Activated T-helper 1 cell treated with Interleukin-2 at 50 U/mL for 16 hours (primary cell): ENCODE measurements at places on chromosomes 1 and 21.

DNA sequence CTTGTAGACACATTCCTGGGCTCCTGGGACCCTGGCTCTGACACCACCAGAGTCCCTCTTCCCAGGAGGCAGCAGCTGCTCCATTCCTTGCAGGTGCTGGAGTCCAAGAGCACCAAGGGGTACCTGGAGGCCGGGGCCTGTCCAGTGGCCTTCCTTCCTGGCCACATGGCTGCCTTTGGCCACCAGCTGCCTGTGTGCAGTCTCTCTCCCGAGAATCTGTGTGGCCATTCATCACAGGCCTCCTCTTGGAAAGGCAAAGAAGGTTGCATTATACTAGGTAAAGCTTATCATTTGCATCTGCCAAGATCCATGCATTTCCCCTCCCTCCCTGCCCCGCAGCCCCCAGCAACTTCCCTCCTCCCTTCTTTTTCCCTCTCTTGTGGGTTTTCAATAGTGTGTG is 48.9 kb upstream of the OLIG2 start:
- DNase-seq: no peak

DNA sequence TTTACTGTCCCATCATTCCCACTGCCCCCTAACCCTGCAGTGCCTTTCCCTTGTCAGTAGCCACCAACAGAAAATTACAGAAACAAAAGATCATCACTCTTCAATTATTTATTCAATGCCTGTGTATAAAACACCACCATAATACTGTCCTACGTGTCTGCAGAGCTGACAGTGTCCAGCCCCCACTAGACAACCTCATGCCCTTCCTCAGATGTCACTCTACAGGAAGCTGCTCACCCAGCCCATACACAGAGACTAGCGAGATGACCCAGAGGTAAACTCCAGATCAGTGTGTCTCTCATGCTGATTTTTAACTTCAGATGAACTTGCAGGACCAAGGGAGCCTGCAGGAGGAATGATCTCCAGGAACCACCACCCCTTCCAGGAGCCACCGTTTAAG is 51.3 kb upstream of the GJA5 start:
- no peak for DNase-seq

GRCh38 chr1:94702442-94702815 is 117.7 kb upstream of the SLC44A3 start:
- no peak for DNase-seq

DNA sequence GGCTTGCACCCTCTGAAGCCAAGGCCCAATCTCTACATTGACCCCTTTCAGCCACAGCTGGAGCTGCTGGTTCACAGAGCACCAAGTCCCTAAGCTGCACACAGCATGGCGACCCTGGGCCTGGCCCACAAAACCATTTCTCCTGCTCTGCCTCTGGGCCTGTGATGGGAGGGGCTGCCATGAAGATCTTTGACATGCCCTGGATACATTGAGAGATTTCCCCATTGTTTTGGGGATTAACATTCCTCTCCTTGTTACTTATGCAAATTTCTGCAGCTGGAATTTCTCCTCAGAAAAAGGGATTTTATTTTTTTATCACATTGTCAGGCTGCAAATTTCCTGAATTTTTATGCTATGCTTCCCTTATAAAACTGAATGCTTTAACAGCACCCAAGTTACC is 235.8 kb downstream of the COL11A1 start:
- no peak for DNase-seq

- DNase-seq: no peak
Measured at GRCh38 chr21:45640001-45640887, 3.3 kb upstream of the PCBP3 start.

- no peak for DNase-seq
Measured at GRCh38 chr21:22575165-22575584, 1577.0 kb downstream of the NCAM2 start.

- DNase-seq: no peak
Measured at GRCh38 chr1:36947384-36947783, 86.9 kb downstream of the GRIK3 start.

- DNase-seq: no peak
Measured at GRCh38 chr1:224669403-224669802, 53.3 kb downstream of the CNIH3 start.

DNA sequence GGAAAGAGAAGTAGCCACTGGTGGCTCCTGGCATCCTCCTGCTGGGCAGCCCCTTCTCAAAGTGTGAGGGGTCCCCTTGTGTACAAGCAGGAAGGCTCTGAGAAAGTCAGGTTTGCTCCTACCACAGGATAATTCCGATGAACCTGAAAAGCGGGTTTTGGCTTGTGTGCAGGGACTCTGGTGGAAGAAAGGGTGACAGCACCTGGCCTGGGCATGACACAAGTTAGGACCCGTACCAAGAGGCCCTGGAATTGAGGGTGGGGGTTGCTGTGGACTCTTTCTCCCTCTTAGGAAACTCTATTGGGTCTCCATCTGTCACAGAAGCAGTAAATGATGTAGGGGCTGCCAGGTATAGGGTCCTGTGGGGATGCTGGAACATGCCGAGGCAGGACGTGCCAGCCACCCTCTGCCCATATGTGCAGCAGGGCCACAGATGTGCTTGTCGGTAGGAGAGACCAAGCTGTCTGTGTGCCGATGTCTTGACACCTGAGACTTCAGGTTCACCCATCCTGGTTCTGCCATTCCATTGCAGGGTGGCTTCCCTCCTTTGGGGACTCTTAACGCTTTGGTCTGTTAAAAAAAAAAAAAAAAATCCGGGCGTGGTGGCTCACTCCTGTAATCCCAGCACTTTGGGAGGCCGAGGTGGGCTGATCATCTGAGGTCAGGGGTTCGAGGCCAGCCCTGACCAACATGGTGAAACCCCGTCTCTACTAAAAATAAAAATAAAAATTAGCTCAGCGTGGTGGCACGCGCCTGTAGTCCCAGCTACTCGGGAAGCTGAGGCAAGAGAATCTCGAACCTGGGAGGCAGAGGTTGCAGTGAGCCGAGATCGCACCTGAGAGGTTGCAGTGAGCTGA is 9.8 kb downstream of the C1orf35 start:
- DNase-seq: no peak

GRCh38 chr1:247172996-247173395 is 1.2 kb upstream of the ZNF124 start:
- DNase-seq: no peak

DNA sequence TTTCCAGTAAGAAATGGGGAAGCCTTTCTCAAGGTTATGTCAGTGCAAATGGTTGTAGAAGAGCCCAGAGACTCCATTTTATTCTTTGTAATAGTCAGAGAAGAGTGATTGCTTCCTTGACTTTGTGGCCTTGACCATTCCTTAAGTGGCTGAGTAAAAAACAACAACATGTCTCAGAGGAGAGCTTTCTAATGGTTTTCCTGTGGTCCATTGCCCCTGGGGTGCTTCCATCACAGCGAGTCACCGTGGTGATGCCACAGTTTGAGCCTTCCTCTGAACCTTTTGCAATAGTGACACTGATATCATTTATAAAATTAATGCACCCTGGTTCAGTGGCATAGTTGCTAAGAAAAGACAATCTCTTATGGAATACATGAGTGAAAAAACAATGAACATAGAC is 38.6 kb downstream of the PAPPA2 start:
- DNase-seq: no peak

GRCh38 chr1:25899792-25900191 is 6.4 kb downstream of the STMN1 start:
- no peak for DNase-seq

GRCh38 chr21:42840411-42841155 is 38.8 kb downstream of the WDR4 start:
- no peak for DNase-seq

DNA sequence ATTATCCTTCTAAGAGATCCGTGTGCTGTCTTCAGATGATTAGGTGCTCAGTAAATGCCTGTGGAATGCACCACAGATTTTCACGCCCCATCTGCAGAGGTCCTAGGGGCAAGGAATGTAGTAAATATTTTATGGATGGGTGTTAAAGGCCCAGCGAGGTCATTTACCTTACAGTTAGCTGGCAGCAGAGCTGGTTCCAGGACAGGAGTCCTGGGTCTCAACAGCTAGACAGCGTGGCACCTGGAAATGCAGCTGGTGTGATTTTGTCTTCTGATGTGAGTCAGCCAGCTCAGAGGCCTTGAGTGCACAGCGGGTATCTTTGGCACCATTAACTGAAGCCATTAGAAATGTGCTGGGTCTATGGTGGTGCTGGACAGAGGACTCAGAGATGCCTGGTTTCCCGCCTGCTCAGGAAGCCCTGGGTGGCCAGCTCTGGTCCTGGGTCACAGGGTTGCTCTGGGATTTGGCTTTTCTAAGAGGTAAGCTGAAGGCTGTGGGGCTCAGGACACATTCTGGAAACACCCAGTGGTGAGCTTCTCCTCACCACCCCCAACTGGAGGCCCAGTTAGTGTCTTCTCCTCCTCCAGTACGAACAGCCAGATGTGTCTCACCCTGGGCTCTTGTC is 65.5 kb downstream of the DDX20 start:
- no peak for DNase-seq

DNA sequence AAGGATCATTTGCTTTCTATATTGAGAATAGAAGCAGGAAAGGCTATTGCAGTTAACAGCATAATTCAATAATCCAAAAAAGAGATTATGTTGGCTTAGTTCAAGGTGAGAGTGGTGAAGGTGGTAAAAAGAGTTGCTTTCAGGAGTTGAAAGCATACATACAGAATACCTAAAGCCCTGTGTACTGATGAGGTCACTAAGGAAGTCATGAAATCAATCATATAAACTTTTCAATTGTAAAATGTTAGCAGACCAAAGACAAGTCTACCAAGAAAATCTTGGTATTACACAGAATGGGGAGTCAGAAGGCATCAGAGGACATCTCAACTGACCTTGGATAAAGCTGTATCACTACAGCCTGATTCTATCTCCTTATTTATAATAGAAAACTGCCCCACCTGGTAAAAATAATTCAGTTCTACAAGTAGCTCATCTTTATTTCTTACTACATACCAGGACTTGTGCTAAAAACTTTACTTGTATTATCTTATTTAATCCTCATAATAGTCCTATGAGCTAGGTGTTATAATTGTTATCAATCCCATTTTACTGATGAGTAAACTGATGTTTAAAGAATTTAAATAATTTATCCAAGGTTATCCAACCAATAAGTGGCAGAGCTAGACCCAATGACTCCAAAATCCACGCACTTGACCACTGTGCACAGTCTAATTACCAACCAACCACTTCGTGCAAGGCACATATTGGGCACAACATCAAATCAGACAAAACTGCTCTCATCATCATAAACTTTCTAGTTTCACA is 40.9 kb downstream of the TUT4 start:
- DNase-seq: no peak

GRCh38 chr1:243903895-243904294 is 53.9 kb upstream of the AKT3 start:
- no peak for DNase-seq

GRCh38 chr1:42442662-42443061 is 13.2 kb downstream of the ZMYND12 start:
- no peak for DNase-seq

- DNase-seq: no peak
Measured at GRCh38 chr1:228812961-228813360, 77.7 kb downstream of the RHOU start.

- no peak for DNase-seq
Measured at GRCh38 chr21:16509476-16509875, 779.7 kb downstream of the USP25 start.

DNA sequence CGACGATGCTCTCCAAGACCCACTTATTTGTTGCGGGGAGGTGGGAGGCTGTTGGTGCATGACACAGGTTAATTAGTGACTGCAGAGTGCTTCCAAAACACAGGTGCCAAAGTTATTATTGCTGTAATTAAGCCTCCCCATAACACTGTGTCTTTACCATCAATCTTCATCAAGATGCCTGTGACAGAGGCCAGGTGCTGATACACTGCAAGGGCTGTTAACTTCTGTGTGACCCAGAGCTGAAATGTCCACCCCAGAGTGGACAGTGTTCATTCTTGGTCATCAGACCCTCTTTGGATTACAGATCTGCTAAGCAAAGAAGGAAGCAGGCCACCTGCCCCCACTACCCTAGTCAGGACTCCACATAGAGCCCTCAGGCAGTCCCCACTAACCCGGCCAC is 55.5 kb downstream of the CAPN8 start:
- no peak for DNase-seq

DNA sequence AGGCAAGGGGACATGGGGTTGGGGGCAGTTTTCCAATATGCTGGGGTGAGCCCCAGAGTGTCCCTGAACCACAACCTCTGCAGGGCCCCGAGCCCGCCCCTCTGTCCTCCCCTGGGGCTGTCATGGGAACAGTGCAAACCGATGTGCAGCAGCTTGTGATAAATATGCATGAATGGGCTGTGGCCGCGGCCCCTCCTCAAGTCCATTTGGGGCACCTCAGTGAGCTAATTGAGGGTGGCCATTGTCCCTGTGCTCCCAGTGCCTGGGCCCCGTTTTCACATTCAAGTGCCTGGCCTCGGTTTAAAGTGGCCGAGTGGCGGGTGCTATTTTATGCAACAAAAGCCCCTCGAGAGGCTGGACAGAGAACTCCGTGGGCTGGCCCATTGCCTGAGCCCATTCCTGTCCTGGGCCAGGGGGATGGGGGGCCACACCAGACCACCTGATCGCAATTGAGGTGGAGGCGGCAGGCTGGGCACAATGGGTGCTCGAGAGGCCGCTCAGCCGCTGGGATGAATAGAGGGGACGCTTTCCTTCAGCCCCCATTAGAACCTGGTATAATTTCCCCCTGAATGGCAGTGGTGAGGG is 193.7 kb downstream of the FOXD2 start:
- DNase-seq: no peak

- DNase-seq: no peak
Measured at GRCh38 chr1:17123196-17124045, 4.2 kb upstream of the PADI2 start.

- DNase-seq: no peak
Measured at GRCh38 chr1:45272913-45273371, 53.8 kb upstream of the HPDL start.

GRCh38 chr1:214306269-214306668 is 25.3 kb downstream of the SMYD2 start:
- no peak for DNase-seq

DNA sequence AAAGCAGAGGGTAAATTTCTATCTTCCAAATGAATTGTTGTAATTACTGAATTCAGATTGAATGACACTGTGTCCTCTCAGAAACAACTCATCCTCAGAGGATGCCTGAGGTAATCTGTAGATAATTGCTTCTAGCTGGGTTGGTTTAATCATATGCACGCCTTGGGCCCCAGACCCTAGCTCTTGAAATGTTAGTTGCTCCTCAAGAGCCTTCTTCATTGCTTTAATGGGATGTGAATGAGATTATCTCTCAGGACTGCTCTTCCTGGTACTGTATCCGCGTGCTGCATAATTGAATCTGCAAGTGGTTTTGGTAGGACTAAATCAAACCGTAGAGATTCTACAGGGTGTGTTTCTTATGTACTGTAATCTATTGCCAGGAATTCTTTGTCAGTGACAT is 569.3 kb upstream of the NEGR1 start:
- DNase-seq: no peak
